Kidney glomerular epithelial cell (primary cell): ENCODE measurements at places on chromosomes 4 and X.

GRCh38 chr4:13558881-13559280, 14.6 kb upstream of the NKX3-2 start:
- no peak for DNase-seq

GRCh38 chr4:170627418-170627817, 537.7 kb upstream of the AADAT start:
- no peak for DNase-seq

- DNase-seq, result no peak
Measured at GRCh38 chrX:18714910-18715309, 7.5 kb downstream of the PPEF1 start.

DNA sequence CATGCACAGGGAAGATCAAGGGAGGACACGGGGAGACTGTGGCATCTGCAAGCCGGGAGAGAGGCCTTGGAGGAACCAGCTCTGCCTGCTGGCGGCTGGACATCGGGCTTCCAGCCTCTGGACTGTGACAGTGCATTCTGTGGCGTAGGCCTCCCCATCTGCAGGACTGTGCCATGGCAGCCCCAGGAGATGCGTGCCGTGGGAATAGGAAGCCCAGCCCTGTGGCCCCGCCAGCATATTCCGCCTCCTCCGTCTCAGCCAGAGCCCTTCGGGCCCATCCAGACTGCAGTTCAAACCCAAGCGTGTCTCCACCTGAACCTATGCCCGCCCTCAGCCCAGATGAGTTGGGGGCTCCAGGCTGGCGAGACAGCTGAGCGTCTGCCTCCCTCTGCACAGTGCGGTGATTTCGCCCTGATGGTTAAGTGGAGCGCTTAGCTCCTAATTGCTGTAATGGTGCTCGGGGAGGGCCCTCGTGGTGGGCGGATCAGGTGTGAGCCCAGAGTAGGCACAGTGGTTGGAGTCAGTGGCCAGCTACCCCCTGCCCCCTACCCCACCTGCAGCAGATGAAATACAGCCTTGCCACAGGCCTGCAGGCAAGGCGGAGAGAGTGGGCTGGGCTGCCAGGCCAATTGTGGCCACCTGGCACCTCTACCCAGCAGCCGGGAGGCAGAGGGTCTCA, 133.9 kb downstream of the HMX1 start:
- no peak for DNase-seq

- no peak for DNase-seq
Measured at GRCh38 chr4:41050116-41050515, 164.2 kb downstream of the APBB2 start.

- peak; percentile 65 for DNase-seq
Measured at GRCh38 chr4:123064390-123064789, 142.0 kb upstream of the NUDT6 start.
